NCI-H1105 (cell line): ENCODE measurements at places on chromosomes 4 and X.

GRCh38 chrX:120512222-120512621 is 43.1 kb upstream of the LAMP2 start:
- no peak for DNase-seq

GRCh38 chr4:99825272-99825671 is 8.6 kb downstream of the DAPP1 start:
- DNase-seq = no peak

DNA sequence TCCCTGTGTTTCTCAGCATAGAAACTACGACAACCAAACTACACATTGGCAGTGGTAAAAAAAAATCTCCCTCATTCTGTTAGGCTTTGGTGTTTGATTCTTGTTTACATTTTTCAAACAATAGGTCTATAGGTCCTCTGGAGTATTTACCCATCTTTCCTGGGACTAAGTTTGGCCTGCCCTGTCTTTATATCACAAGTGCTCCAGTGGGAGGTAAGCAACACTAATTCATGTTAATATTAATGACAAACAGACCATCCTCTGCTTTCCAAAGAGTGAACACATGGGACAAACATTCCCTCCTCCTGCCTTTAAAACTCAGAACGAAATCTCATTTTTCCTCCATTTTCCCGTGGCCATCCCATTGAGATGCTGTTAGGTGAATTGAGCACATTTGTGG is 514.1 kb upstream of the INTU start:
- no peak for DNase-seq

- DNase-seq = no peak
Observed at GRCh38 chrX:538311-538710, 92.3 kb upstream of the SHOX start.

DNA sequence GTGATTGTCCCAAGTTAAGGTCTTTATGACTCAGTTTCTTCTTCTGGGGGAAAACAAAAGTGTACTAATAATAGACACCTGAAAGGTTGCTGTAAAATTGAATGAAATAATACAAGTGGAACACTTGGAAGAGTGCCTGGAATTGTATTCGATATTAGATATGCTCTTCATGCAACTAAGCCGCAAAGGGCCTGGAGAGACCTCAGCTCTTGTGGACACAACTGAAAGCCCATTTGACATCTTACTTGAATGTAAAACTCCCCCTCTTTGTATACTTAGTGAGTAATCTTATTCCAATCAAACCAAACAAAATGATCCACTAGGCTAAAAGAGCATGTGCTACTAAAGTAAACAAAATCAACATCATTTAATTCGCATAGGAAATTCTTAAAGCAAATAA is 511 bp upstream of the MAP9 start:
- DNase-seq = no peak

DNA sequence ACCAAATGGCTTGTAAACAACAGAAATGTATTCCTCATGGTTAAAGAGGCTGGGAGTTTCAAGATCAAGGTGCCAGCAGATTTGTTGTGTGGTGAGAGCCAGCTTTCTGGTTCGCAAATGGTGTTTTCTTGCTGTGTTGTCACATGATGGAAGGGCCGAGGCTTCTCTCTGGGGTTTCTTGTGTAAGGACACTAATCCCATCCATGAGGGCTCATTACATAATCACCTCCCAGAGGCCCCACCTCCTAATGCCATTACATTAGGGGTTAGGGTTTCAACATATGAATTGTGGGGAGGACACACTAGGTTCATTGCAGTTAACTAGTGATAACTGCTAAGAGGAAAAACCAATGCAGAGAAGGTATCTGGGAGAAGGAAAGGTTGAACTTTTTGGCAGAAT is 103.5 kb upstream of the ENPEP start:
- no peak for DNase-seq

- DNase-seq = no peak
Observed at GRCh38 chr4:146155152-146155724, 20.3 kb upstream of the LSM6 start.

- DNase-seq = no peak
Observed at GRCh38 chrX:132909643-132910042, 48.8 kb downstream of the HS6ST2 start.
